ENCODE measurements at places on chromosomes 12 and 14.
A peak's percentile ranks its signal among the peaks of the same experiment; 100 is the strongest.

- DNase-seq: no peak
These were observed 76.0 kb upstream of the ST8SIA1 start for GRCh38 chr12:22410486-22410885.

GRCh38 chr12:3055026-3055703 lies 22.0 kb upstream of the TSPAN9 start:
- DNase-seq: no peak

GRCh38 chr14:92039063-92039718 lies 668 bp downstream of the TRIP11 start:
- peak; percentile 40 for DNase-seq

DNA sequence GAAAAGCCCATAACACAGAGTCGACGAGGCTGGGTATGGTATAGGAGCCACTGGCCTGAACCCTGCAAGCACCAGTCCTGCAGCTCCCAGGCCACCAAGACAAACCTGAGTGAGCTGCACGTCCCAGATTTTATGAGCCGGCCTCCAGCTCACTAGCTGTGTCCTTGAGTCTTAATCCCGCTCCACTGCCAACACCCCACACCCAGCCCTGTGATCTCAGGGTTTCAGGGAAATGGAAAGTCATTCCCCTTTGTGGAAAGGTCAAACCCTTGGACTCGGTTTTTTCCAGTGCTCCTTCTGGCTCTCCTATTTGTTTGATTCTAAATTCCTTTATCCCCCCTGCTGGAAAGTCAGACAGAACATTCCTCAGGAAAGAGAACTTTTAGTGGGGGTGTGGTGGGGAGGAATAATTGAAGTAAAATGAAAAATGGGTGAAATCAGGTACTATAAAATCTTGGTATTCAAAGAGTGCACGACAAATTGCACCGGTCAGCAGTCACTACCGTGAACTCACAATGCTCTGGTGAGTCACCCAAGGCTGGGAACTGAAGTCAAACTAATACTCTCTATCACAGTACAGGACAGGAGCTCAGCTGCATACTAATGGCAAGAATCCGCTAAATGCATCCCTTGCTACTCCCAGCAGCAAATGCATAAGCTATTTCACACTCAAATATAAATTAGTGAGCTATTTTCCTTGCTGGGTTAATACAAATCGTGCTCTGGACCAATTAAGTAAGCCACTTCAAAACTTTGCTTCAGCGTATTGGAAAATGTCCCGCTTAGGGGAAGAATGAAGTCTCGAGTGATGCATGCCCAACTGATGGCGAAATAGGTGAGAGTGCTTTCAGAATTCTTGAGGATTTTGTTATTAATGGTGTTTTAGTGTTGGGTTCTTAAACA lies 9.0 kb downstream of the PITPNM2 start:
- DNase-seq: no peak

DNA sequence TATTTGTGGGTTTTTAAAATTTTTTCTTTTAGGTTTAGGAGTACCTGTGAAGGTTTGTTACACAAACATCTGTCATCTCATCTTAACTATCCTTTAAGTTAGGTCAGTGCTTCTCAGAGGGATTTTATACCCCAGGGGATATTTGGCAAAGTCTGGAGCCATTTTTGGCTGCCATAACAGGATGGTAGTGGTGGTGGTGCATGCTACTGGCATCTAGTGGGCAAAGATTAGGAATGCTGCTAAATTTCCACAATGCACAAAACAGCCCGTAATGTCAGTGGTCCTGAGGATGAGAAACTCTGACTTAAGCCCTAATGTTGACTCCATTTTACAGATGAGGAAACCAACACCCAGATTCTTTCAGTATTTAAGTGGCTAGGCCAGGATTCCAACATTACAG lies 85.2 kb upstream of the MYF6 start:
- no peak for DNase-seq

GRCh38 chr14:99213101-99213500 lies 58.9 kb downstream of the BCL11B start:
- DNase-seq: no peak

DNA sequence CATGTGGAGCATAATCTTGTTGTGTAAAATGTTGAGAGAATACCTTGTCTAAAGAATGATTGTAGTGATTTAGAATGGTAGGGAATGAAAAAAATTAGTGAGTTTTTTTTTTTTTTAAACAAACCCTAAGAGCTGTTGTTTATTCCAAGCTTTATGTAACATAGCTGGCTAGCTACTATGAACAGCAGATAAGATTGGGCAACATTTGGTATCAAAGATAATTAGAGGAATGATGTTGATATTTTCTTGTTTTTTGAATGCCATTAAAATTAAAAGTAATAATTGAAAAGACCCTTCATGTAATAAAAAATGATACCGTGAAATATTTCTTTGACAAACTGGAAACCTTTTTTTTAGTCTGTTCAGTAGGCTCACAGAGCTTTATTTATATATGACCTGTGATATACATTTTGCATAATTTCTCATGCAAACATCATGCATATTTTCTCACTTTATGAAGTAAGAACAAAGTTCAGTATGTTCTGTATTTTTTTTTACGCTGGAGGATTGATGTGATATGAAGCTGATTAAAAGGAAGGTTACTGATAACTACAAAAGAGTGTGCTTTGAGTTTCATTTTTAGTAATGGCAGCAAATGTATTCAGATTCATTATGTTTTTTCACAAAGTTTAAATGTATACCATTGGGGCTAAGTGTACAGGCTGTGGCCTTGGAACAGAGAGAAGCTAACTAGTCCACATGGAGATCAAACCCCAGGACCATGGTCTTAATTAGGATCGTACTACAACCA lies 8.1 kb downstream of the CPSF6 start:
- DNase-seq: no peak

DNA sequence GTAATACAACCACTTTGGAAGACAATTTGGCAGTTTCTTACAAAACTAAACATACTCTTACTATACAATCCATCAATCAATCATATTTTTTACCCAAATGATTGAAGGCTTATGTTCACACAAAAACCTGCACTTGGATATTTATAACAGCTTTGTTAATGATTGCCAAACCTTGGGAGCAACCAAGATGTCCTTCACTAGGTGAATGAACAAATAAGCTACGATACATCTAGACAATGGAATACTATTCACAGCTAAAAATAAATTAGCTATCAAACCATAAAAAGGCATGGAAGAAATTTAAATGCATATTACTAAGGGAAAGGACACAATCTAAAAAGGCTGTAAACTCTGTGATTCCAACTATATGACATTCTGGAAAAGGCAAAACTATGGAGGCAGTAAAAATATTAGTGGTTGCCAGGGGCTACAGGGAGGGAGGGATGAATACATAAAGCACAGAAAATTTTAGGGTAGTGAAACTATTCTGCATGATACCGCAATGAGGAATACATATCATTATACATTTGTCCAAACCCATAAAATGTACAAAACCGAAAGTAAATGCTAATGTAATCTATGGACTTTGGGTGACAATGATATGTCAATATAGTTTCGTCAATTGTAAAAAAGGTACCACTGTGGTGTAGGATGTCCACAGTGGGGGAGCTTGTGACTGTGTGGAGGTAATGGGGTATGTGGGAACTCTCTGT lies 70.5 kb downstream of the GPR65 start:
- DNase-seq: no peak

DNA sequence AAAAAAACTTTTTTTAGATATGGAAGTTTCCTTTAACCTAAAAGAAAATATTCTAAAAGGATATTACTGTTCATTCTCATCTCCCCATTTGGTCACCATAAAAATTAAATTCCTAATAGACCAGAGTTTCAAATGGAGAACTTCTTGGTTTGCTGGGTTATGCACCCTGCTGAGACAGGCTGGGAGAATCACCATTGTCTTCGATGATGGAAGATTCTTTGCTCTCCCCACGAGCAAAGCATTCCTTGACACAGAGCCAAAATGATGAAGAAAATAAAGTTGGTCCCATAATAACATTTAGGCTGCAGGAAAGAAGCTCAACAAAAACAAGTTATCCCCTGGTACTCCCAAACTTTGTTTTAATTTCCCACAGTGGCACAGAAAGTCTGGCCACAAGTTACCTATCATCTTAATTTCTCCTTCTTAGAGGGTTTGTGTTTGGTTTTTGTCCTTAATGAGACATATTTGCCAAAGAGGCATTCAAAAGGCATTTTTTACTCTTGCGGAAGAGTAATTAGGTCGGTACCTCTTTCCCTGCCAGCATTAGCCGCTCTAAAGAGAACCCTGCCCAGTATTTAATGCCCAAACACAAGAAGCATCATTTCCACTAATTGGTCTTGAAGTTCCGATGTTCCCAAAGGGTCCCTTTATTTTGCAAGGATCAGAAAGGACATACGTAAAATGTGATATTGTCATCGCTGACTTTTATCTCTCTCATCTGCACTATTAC lies 4.8 kb downstream of the DIO2 start:
- no peak for DNase-seq

DNA sequence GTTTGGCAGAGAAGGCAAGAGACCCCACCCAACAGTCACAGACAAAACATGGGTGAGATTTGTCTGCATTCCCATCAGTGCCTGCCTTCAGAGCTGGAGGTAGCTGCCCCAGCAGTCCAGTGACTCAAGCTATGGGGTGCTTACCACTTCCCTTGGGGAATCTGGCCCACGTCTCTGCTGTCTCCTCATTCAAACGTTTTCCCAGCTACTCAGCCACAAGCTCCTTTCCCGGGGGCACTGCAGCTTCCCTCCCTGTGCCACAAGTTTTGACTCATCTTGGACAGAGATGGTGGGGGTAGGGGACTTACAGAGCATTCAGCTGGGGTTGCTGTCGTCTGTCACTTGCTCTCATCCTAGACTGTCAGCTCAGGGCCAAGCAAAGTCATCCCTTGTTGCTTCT lies 66.6 kb downstream of the FBXL14 start:
- DNase-seq: no peak

- no peak for DNase-seq
These were observed 104.5 kb upstream of the MED13L start for GRCh38 chr12:116381744-116382685.

DNA sequence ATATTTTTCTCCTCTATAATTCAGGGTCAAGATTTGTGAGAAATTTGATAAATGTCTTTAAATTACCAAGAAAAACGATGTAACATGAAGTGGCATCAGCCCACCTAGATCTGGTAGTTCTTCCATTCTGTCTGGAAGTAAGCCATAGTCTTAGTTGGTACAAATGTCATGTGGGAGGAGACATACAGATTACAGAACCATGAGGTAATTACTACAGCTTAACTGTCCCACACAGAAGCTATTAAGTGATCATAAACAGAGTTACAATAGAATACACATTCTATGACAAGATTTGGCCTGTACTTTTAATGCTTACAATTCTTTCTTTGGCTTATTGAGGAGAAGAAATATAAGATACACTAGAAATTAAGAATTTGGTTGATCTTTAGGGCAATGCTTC lies 13.7 kb upstream of the SIX1 start:
- no peak for DNase-seq

GRCh38 chr12:13347241-13348043 lies 150.9 kb downstream of the EMP1 start:
- no peak for DNase-seq

GRCh38 chr12:70150230-70150629 lies 93.0 kb upstream of the CNOT2 start:
- no peak for DNase-seq

GRCh38 chr14:20486684-20487395 lies 17.6 kb downstream of the PNP start:
- DNase-seq: no peak

- no peak for DNase-seq
These were observed 192.2 kb upstream of the ARHGAP5 start for GRCh38 chr14:31884776-31885379.

GRCh38 chr14:24368562-24369252 lies 723 bp downstream of the NFATC4 start:
- peak; percentile 81 for DNase-seq

DNA sequence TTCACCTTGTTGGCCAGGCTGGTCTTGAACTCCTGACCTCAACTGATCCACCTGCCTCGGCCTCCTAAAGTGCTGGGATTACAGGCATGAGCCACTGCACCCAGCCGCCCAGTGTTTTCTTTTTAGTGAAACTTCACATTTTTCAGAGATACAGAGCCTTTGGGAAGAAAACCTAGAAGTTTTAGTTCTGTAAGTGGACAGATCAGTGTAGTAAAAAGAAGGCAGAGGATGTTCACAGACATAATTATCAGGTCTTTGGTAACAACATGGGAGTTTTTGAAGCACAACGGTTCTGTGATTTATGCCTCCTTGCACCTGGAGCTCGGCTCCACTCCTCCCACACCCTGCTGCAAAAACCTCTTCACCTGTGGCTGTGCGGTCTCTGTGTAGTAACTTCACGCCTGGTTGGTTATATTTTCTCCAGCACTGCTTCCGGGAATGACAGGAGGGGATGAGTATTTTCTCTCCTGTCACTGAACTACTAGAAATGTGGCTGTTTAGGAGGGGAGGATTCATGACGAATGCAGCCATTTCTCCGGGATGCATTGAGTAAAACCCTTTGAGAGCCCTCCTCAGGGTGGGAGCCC lies 67.0 kb downstream of the ARF6 start:
- DNase-seq: peak; percentile 45

- DNase-seq: no peak
These were observed 617.6 kb downstream of the TRHDE start for GRCh38 chr12:72889791-72890190.

DNA sequence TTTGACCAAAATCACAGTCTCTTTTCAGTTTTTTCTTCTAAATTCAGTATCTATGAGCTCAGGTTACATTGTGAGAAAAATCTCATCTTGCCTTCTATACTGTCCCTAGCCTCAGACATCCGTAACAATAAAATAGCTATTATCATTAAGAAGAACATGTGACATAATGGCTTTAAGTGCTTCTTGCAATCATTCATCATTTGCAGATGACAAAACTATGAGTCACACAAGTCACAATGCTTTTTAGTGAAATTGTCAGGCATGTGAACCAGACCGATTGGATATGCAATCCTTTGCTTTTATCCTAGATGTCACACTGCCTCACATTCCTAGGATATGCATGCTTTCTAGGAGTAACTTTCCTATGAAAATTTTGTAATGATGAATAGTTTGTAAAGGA lies 313.1 kb downstream of the SLC6A15 start:
- DNase-seq: no peak

DNA sequence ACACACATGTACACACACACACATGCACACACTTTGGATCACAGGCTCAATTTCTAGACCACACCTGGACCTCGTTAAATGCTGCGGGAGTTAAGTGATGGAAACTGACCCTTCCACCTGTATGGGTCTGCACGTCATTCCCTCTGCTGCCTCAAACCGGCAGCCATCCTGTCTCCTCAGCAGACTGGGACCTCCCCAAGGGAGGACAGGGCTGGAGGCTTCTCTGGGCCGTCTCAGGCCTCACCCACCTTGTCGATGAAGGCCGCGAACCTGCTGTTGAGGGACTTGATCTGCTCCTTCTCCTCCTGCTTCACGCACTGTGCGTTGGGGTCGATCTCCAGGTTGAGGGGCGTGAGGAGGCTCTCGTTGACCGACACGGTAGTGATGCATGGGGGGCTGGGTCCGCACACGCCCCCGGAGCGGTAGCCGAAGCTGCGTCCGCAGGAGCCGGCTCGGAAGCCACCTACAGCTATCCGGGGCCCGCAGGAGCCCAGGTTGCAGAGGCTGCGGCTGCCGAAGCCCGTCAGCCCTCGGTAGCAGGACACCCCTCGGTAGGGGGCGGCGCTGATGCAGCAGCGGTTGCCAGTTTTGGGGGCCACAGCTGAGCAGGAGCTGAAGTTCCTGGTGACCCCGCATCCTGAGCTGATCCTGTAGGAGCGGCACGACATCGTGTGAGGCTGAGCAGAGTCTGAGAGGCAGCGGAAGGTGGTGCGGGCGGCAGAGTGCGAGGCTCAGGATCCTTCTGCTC lies at the start of gene KRT85:
Gene KRT85 (minus strand): TSS at position 744 of the 748 bp plus-strand sequence. CDS start 76 bp downstream, at position 668.
- no peak for DNase-seq

Data from GM13977 (cell line).